ENCODE measurements at places on chromosomes 2 and 18.

GRCh38 chr2:37653805-37654378, 17.6 kb downstream of the CDC42EP3 start:
- no peak for DNase-seq

DNA sequence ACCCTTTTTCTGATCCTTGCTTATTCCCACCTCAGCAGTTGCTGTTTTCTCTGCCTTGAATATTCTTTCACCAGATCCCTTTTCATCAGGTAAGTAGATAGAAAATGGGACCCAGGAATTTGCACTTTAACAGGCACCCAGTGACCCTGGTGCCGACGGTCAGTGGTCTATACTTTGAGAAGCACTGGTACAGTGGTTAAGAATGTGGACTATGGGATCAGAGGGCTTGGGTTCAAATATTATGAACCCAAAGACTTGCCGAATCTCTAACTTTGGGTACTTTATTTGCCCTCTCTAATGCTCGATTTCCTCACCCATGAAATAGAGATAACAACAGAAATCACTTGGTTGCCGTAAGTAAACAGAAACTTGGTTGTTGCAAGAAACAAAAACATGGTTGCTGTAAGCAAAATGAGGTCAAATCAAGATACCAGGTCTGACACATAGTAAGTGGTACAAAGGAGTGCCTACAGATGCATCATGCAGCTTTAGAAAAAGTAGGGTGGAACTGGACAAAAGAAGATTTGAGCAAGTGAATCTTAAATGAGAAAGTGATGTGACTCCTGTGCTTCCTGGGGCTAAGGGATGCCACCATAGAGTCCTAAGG, 69.5 kb upstream of the GLS start:
- no peak for DNase-seq

DNA sequence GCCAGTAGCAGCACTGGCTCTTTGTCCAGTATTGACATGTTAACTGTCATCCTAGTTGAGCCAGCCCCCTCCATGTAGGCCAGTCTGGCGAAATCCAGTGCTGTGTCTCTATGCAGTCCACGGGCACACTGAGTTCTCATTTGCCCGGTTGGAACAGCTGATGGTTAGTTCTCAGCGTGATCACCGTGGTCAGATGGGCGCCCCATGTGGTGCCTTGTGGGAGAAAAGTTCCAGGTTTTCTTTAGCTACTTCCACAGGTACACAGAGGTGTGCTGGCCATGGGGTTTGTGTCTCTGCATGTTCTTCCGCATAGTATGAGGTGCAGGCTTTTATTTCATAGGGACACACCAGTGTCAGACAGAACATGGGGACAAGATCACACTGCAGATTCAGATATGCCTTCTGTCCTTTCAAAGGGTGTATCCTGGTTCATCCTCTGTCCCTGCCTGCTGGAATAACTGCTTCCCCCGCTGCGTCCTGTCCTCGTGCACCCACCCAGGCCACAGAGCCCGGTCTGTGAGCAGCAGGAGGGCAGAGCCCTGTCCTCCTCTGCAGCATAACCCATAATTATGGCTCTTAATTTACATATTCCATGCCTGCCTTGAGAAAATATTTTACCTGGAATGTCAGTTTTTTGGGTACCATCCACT, 334.1 kb downstream of the GBX2 start:
- no peak for DNase-seq

- DNase-seq = no peak
Measured at GRCh38 chr2:62672601-62673000, 32.9 kb upstream of the EHBP1 start.

GRCh38 chr18:60053747-60054304, 154.0 kb downstream of the PMAIP1 start:
- DNase-seq = no peak

GRCh38 chr2:176768185-176768584, 444.4 kb upstream of the HNRNPA3 start:
- no peak for DNase-seq

DNA sequence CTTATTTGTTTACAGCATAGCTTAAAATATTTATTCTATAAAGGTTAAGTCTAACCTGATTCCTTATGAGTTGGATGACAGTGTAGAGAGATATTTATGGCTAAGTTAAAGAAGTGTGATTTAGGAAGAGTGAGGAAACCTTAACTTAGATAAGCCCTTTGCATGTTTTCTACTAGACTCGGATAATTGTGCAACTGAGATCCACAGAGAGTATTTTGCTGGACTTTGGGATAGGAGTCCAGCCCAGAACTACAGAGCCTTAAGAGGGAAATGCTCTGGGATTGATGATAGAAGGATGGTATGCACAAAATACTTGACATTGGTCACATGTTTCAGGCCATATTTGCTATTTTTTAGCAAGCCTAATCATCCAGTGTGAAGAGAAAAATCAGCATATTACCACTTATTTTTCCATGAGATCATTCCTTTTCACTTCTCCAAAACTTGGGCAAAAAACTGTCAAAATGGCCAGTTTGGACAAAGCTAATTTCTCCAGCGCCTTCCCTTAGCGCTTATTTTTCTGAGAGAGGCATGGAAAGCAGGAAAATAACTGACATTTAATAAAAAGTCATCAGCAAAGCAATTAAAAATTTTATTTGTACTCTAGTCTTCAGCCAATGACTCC, 3.1 kb downstream of the CD28 start:
- no peak for DNase-seq

GRCh38 chr2:237341872-237342271, 72.1 kb downstream of the COL6A3 start:
- no peak for DNase-seq

DNA sequence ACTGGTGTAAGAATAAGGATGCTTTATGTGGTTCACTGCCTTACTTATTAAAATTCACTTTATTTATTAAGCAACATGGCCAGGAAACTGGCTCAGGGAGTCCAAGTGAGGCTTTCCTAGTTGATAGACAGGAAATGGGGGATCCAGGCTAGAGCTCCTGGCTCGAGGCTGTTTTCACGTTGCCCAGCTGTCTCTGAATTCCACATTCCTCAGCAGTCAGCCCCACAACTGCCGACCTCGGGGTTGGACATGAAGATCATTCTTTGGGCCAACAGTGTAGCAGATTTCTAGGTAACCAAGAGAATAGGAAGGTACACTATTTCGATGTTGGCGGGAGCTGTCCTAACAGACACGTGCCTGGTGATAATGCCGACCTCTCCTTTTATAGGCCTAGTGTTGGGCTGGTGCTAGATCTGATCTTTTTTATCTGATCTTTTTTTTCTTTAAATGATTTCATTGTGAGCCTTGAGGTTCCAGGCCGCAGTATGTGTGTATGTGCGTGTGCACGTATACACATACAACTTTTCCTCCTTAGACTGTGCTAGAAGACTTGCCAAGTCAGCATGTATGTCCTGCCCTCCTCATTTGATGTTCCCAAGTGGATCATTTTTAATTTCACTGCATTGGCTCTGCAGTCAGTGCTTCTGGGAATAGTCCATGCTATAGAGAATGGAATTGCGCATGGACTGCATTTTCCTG, 103.5 kb downstream of the CABLES1 start:
- DNase-seq = no peak

DNA sequence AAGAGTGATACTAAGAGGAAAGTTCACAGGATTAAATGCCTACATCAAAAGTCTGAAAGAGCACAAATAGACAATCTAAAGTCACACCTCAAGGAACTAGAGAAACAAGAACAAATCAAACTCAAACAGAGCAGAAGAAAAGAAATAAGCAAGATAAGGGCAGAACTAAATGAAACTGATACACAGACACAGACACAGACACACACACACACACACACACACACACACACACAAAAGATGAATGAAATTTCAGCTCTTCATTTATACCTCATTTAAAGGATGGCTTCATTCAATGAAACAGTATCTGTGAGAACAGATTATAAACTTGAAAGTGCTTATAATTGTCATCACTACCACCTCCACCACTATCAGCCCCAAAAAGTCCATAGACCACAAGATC, 428.9 kb downstream of the MBD2 start:
- no peak for DNase-seq

- no peak for DNase-seq
Measured at GRCh38 chr18:55275039-55275901, 312.7 kb downstream of the TCF4 start.

All from stimulated activated CD4-positive, alpha-beta T cell treated with anti-CD3 and anti-CD28 coated beads, TNF-alpha, amount 100 ng/mL, for 48 hours (primary cell).